ENCODE measurements at places on chromosomes 7 and 10. TPM values are rescaled to one million over a fixed set of nuclear protein-coding genes. Genes with fewer than 3 reads are reported as not detected.

Gene ZNF107
- total RNA-seq, result 13.0 TPM

Gene GPER1
- not detected for total RNA-seq

Gene CLRN3
- total RNA-seq, result not detected

Gene CTAGE4
- 0.56 TPM for total RNA-seq

Gene HOXA4
- total RNA-seq, result not detected

Gene ARL3
- 6.4 TPM for total RNA-seq

DNA sequence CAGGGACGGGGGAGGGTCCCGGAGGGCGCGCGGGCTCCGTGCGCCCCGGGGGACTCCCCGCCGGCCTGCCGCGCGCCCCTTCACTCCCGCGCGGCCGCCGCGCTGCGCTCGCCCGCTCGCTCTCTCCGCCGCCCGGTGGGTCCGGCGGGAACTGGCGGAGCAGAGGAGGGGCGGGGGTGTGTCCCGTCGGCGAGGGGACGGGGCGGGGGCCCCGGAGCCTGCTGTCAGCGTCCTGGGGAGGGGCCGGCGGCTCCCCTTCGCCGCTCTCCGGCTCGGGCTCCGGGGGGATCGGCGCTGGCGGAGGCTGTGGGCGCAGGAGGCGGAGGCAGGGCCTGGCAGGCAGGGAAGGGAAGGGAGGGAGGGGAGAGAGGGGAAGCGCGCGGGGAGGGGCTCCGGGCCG is at the start of gene SH3PXD2A:
SH3PXD2A (minus strand) TSS at position 153 of the 400 bp plus-strand sequence. CDS start 310 bp downstream, outside the sequence.
- DNase-seq, result peak; percentile 79

DNA sequence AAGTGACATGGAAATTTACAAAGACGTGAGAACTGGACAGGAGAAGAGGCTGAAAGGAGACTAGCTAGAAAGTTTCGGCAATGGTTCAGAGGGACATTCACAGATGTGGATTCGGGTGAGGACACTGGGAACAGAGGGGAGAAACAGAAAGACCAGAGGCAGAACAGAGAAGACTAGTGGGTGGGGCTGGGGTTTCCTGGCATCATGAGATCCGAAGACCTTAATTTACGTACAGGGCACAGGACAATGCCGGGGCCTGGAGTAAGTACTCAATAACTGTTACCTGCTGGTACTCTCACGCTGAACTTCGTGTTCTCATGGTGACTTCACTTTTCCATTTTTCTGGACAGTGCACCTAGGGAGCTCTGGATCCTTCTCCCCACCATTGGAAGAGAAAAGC is 53.5 kb downstream of the VOPP1 start:
- no peak for DNase-seq

DNA sequence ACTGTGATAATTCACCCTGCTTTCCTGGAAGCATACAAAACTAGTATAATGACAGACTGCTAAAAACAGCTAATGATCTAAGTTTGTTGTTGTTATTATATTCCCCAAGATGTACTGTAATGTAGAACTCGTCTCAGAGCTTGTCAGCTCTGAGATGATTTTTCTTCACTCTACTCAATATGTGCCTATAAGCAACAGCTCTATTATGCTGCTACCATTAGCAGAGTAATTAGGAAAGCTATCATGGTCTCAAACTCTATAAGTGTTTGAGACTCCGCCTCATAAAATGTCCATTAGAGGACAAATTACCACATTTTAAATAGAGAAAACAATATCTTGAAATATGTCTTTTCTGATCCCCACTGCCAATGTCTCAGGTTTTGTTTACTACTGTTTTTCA is 476.5 kb upstream of the PCDH15 start:
- DNase-seq, result no peak

DNA sequence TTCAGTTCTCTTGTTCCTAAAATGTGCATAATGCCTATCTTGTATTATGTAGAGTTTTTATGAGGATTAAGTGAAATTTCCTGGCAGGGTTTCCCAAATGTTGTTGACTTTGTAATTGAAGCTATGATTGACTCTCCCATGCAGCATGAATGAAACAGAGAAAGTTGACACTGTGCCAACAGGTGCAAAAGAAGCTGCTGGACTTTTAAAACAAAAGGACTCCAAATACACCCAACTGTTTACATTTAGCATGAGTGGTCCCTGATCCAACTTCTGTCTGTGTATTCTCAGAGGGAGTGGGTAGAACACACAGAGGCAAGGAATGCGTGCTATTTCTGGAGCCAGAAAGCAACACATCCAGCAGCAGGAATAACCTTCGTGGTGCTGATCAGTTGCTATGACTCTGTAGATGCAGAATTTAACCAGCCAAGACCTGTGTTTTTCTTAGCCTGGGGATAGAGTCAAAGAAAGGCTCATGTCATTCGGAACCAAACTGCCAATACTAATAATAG is 14.4 kb upstream of the RBM20 start:
- DNase-seq, result peak; percentile 22

Gene GTF2IRD2
- 4.0 TPM for total RNA-seq

Gene SPDYE2
- not detected for total RNA-seq

Gene EBLN1
- not detected for total RNA-seq

DNA sequence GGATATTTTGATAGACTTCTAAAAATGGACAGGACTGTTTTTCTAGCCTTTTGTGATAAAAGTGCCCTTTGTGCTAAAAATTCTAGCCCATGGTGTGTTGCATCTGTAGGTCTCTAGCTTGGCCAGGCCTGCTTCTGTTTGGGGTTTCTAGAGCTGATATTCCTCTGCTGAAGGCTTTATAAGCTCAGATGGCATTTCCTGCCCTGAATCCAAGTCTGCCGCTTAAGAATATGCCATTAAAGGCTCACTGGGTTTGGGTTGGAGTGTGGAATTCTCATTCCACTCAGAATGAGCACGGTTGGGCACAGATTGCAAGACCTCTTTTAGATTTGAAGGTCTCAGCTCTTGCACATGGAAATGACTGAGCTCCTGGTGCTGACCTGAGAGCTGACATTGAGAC is 49.4 kb upstream of the IGFBP3 start:
- peak; percentile 37 for DNase-seq

DNA sequence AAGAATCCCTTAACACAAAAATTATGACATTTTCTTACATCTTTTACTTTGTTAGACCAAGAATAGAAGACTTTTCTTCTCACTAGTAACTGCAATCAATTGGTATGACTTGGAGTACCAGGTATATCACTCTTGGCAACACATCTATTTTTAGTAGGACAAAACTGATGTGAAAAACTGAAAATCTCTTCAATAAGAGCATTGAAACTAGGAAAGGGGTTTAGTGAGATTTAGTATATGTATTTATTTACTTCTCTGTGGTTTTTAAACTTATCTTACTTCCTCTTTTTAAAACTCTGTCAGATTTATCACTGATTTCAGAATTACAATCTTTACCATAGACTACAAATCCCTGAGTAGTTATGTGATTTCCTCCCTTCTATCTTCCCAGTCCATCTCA is 366.2 kb downstream of the PCDH15 start:
- no peak for DNase-seq

DNA sequence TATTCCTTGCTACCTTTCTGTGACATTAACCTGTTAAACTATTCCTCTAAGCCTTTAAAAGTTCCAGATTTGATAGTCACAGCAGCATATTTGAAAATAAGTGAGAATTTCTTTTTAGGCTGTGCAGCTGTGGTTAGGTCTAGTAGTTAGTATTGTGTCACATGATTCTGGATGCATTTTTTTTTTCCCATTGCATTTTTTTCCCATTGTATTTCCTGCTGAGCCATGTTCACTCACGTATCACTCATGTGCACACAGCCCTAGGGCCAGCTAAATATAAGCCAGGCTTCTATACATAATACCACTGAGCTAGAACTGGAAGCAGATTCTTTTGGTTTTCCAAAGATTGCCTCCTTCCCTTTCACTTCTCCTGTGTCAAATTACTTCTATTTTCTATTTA is 37.4 kb downstream of the DNAJC9 start:
- DNase-seq, result no peak

- no peak for DNase-seq
Observed at GRCh38 chr10:55740110-55740509, 620.9 kb downstream of the ZWINT start.

DNA sequence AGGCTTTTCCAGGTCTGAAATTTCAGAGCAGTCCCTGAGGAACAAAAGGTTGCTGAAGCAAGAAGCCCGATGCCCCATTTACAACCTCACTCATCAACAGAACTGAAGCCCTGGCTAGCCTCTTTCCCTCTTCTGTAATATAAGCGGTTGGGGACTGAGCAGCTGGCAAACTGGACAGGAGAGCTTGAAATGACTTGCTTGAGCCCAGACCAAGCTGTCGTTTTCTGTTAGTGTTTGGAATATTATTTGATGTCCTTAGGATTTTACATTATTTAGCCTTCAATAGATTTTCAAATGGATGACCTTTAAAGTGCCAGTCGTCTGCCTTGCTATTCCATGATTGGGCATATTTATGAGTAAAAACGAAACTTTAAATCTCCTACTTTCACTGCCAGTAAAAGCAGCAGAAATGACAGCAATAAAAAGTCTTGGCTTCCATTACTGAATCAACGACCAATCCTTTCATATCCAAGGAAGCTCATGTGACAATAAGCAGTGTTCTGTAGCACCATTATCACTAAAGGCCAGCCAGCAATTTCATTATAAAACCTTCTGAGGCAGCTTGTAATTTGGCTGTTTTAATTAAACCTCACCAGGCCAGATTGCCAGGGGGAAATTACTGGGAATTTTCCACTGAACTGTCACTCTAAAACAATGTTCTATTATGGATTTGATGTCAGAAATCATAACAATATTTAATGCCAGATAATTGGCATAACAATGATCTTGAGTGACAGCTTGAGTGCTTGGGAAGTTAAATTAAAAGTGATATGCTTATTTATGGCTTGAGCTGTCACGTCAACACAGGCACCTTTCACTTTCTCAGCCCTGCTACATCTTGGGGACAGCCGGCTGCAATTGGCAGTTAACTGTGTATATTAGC is 85.9 kb downstream of the LSMEM1 start:
- no peak for DNase-seq

GRCh38 chr7:21256310-21256877 is 171.5 kb upstream of the SP4 start:
- peak; percentile 73 for DNase-seq

Gene GNAT3
- total RNA-seq, result not detected

DNA sequence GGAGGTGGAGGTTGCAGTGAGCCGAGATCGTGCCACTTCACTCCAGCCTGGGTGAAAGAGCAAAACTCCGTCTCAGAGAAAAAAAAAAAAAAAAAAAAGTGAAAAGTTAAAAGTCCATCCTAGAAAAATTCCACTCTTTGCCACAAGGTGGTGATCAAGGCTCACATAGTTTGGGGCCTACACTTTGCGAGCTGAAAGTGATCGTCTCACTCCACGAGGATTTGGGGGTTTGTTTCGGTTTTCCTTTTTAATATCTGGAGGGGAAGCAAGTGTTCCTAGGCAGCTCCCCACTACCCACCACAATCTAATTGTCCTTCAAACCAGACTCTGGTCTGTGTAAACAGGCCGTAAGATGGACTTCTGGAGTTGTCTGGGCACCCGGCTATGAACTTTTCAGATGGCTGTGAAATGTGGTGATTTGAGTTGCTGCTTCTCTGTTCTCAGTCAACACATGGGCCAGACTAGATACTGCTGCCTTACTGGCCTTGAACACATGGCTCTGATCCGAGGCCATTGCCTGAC is 27.1 kb downstream of the PRLHR start:
- DNase-seq, result peak; percentile 90

GRCh38 chr7:70808876-70809275 is 323.1 kb upstream of the GALNT17 start:
- DNase-seq, result no peak

DNA sequence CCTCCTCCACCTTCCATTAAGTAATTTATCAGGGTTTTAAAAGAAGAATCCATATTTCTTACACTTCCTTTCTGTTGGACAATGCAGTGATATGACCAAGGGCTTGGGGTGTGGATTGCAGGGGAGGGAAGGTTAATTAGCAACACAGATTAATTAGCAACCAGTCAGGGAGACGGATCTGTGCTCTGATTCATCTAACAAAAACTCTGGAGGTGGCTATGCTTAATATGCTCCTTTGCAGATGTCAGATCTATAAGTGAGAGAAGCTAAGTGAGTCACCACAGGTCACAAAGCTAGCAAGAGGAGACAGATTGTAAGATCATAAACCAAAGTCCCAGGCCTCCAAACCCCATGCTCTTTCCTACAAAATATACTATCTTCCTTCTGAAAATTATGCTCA is 178.8 kb upstream of the ITGB1 start:
- DNase-seq, result no peak

GRCh38 chr10:21166557-21167287 is 269.6 kb upstream of the NEBL start:
- no peak for DNase-seq

GRCh38 chr10:92712016-92712889 is 22.5 kb downstream of the HHEX start:
- no peak for DNase-seq

Gene ASZ1
- not detected for total RNA-seq

DNA sequence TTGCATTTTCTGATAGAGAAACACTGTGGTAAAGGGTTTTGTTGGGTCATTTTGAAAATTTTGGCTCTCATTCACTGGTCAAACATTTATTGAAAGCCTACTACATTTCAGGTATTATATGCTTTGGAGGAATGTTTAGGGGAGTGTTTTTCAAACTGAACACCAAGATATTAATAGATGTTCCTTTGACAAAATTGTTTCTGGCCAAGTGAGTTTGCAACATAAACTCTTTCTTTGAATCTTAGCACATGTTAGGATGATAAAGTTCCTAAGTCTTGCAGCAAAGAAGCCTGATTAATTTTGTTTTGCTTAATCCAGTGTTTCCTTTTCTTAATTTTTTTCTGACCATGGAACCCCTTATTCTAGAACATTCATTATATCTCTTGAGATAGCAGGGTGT is 232.5 kb upstream of the PHYHIPL start:
- no peak for DNase-seq

- no peak for DNase-seq
Observed at GRCh38 chr7:55546814-55547213, 25.5 kb downstream of the VOPP1 start.

GRCh38 chr10:93629647-93630305 is 17.4 kb downstream of the PDE6C start:
- DNase-seq, result no peak

DNA sequence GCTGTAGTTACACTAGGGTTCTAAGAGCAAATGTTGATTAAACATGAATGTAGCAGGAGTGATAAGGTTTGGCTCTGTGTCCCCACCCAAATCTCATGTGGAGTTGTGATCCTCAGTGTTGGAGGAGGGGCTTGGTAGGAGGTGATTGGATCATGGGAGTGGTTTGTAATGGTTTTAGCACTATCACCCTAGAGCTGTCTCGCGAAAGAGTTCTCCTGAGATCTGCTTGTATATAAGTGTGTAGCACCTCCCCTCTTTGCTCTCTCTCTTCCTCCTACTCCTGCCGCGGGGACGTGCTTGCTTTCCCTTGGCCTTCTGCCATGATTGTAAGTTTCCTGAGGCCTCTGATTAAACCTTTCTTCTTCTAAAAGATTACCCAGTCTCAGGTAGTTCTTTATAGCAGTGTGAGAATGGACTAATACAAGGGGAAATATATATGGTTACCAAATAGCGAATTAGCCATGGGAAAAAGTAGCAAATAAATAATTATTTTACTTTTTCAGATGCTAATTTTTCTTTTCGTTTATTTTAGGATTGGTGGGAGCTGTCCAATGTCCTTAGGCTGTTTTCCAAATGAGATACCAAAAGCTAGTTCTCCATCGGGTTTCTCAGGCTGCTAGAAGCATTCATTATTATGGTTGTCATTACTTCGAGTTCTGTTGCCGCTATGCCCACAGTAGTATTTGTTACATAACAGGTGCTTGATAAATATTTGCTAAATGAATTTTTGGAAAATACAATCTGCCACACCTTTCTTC is 58.7 kb downstream of the PTEN start:
- no peak for DNase-seq

Measured in activated CD4-positive, alpha-beta T cell treated with anti-CD3 and anti-CD28 coated beads, Interleukin-2, amount 10 ng/mL, durations not matched to agents 24 days and 14 days (primary cell).